MM.1S (cell line): ENCODE measurements at places on chromosomes 3 and 15.

GRCh38 chr15:100050877-100051786 is 290.6 kb downstream of the ADAMTS17 start:
- no peak for DNase-seq

GRCh38 chr15:99744142-99744541 is 10.9 kb upstream of the LYSMD4 start:
- DNase-seq: no peak

- DNase-seq: no peak
Observed at GRCh38 chr3:72145506-72146380, 360.8 kb upstream of the PROK2 start.

- no peak for DNase-seq
Observed at GRCh38 chr15:77568973-77569728, 63.6 kb downstream of the LINGO1 start.

- DNase-seq: no peak
Observed at GRCh38 chr15:49495993-49496753, 73.1 kb downstream of the FGF7 start.

GRCh38 chr3:134824791-134825190 is 29.7 kb downstream of the EPHB1 start:
- no peak for DNase-seq

DNA sequence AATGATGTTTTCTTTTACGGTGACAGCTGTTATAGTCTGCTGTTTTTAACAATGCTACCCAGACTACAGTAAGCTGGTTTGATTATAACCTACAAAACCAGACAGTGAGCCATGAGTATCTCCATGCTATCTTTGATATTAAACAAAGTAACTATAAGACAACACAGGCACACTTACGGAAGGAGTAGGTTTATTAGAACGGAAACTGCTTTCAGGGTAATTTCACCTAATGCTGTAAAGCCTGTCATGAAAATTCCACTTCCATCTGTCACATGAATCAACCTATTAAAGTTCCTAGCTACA is 33.0 kb downstream of the VPS13C start:
- no peak for DNase-seq
